Chondrocyte (in vitro differentiated cells): ENCODE measurements at places on chromosomes 11 and 22. TPM values are rescaled to one million over a fixed set of nuclear protein-coding genes. Genes with fewer than 3 reads are reported as not detected.
A peak's percentile ranks its signal among the peaks of the same experiment; 100 is the strongest.

DNA sequence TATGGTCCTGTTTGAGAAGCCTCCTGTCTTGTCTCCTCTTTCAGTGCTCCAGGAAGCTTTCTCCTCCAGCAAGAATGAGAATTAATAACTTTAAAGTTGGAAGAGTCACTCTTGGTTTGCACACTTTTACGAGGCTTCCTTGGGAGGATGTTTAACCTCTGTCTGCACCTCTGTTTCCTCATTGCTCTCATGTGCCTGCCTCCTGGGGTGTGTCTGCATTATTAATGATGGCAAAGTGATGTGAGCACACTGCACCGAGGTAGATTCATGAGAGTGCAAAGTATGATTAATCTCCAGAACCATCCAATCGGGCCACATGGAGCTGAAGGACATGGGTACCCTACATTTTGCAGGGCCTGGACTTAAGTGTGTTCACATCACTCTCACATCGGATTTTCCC is 73.5 kb upstream of the TENM4 start:
- DNase-seq, result no peak

CNGA4 gene
- total RNA-seq, result 0.17 to 0.22 TPM in 2 of 3 replicates, not detected in the other

- no peak for DNase-seq
These were observed 398.7 kb downstream of the BUD13 start for GRCh38 chr11:116374085-116374484.

DNA sequence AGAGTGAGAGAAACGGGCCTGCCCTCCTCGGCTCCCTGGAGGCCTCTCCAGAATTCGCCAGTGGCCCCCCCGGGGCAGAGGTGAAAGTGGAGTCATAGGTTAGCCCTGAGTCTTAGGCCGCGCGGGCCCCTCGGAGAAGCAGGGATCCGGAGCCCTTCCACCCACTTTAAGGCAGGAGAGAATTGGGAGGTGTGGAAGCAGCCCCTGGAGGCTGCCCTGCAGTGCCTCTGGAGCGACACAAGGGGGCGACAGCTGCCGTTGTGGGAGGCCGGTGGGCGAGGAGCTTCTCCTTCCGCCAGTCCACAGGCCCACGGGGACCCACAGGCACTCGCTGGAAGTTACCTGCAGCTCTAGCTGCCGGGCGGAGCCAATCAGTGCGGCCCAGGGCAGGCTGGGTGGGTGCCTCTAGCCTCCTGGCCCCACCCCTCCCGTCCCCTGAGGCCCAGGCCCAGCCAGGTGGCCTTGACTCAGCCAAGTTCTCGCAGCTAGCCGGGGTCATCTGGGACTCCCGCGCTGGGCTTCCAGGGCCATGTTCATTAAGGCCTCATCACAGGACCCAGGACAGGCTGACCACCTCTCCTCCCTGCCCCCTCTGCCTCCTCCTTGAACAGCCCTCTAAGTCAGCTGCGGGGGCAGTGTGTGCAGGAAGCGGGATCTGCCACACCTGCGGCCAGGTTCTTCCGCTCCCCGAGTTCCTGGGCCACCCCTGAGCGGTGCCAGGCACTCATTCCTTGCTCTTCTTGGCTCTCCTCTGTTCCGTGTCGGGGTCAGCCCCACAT is 5.0 kb downstream of the DGKZ start:
- DNase-seq, result peak; percentile 93

GRCh38 chr11:59898650-59899049 is 20.1 kb downstream of the OOSP3 start:
- DNase-seq, result no peak

IGLL1 gene
- not detected in 3 replicates for total RNA-seq

DNA sequence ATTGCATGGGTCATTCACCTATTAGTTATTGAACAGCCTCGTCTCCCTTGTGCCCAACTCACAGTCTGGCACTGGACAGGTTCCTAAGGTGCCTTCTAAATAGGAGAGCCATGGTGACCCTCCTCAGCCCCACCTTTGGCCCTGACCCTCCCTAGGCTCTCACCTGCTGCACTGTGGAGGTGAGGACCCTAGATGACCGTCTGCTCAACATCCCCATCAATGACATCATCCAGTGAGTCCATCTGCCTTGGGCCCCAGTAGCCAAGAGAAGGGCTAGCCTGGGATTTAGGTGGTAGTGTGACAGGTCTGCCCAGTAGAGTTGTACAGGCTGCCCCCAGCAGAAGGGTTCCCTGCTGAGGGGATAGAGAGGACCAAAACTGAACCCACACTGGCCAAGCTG is 13.6 kb downstream of the UCP2 start:
- no peak for DNase-seq

CABP7 gene
- total RNA-seq, result not detected in 3 replicates

GRCh38 chr22:47816121-47816862 is 1053.8 kb downstream of the TBC1D22A start:
- no peak for DNase-seq

DNA sequence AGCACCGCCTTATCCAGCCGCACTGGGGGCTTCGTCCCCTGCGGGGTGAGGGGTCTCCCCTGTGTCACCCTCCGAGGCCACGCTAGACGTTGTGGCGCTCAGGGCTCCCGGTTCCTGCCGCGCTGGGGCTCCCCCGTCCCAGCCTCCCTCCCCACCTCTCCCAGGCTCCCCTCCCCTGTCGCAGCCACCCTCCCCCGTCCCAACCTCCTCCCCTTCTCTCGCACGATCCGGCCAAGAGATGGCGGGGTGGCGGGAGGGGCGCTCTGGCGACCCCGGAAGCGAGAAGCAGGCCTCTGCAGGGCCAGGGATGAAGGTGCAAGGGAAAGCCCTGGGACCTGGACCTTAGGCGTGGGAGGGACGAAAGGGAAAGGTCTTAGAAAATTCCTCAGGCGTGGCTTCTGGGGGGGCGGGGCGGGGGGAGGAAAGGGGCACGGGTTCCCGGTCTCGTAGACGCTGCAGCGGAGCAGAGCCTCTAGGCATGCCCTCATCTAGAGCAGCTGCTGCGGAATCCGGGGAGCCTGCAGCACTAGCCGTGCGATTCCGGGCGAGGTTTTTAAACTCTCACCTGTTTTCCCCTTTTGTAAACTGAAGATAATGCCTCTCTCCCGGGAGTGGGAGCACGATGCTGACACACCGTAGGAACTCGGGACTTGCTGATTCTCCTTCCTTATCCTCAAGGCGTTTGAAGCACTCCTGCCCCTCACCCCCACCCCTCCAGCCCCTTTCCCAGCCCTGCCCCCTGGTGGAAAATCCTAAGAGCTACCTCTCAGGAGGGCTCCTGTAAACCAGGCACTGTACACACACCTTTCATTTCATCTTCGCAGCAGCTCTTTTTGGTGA is 14.4 kb downstream of the KCNJ5 start:
- DNase-seq, result no peak

DNA sequence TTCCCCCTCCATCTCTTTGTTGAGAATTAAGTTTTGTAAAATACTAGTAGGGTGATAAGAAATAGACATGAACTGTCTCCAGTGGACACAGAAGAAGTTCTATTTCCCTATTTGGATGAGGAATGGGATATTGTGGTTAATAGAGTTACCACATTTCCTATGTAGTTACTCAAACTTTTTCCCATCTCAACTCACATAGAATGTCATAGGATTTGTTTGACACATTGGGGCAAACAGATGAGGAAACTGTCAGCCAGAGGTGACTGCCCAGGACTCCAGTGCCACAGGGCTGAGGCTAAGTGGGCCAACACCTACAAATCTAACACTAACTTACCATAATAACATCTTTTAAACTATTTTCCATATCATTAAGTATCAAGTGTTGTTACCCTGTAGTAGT is 58.3 kb downstream of the CCDC83 start:
- no peak for DNase-seq

- no peak for DNase-seq
These were observed 396 bp downstream of the TEF start for GRCh38 chr22:41382098-41382578.

KCNC1 gene
- total RNA-seq, result 0.07 to 0.20 TPM in 2 of 3 replicates, not detected in the other

TNNT3 gene
- 0.51 to 1.3 TPM in 2 of 3 replicates, not detected in the other for total RNA-seq

OR10A3 gene
- not detected in 3 replicates for total RNA-seq

DNA sequence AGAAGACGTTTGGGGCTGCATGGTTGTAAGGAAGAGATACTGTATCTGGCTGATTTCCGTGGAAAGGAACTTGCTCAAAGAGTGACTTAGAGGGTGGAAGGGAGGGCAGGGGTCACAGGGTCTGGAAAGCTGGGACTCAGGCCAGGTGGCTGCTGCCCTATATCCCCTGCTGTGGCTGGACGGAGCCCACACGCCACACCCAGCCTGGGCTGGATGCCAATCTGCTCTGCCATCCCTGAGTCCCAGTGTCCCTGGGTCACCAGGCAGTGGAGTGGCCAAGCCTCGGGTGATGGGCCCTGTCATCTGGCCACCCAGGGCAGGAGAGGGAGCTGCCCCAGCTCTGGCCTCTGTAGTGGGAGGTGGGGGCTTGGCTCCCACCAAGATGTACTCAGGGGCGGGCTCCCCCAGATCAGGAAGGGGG is 26.5 kb upstream of the KRTAP5-7 start:
- peak; percentile 77 for DNase-seq

DNA sequence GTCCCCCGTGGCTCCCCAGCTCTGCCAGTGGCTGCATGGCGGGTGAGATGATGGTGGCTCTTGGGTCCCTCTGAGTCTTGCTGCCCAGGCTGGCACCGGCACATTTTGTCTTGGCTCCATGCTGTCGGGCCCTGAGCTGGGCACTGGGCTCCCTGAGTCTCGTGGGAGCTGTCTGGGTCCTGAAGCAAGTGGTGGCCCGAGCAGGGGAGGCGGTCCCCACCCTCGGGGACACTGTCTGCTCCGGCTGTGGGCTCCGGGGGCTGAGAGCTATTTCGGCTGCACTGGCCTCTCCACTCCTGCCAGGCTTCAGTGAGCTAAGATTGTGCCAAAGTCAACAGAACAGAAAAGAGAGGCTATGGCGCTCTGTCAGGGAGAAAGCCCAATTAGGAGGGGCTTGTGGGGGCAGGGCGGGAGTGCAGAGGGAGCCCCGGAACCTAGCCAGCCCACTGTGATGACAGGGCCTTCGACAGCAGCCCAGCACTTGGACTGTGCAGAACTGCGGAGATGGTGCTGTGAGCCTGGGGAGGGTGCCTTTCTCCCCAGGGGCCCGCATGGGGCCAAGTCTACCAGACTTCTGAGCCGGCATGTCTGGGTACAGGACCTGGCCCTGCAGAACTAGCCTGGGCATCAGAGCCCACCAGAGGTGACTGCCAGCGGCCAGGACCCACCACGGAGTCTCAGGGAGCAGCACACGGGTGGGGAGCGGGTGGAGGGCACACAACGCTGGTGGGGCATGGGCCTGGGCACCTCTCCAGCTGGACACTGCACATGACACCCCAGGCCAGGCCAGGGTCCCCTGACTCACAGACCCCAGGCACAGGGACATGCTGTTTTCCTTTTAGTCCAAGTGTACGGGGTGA is 38.0 kb downstream of the RTN4R start:
- DNase-seq, result no peak

RFPL2 gene
- 0.22 TPM in 1 of 3 replicates, not detected in the others for total RNA-seq

- no peak for DNase-seq
These were observed 269.6 kb downstream of the MN1 start for GRCh38 chr22:27531782-27532530.

DNA sequence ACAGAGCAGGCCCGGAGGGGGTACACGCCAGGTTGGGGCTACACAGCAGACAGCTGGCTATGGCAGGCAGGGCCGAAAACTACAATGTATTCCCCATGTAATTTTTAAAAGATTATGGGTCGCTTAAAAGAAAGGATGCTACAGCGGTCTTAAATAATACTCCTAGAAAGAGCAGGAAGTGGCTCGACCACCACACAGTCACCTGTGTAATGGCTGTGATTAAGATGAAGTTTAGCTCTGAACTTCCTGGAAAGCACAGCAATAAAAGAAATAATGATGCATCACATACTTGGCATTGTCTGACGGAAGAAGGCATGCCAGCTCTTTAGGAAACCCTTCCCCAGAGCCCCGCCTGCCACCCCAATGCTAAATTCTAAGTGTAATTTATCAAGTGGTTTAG is 32.6 kb downstream of the WNT11 start:
- DNase-seq, result no peak

B3GAT3 gene
- 35.3 to 40.1 TPM (median 37.7 TPM) in 3 replicates for total RNA-seq

CRYAB gene
- total RNA-seq, result 770 to 1,975 TPM (median 1,937 TPM) in 3 replicates

NFAM1 gene
- total RNA-seq, result not detected in 3 replicates

GRCh38 chr22:46040471-46041465 is 63.8 kb upstream of the WNT7B start:
- peak; percentile 67 for DNase-seq

GLB1L3 gene
- total RNA-seq, result not detected in 3 replicates

FAM227A gene
- 1.5 to 5.4 TPM (median 1.8 TPM) in 3 replicates for total RNA-seq

GRCh38 chr22:32684822-32685187 is 116.7 kb upstream of the TIMP3 start:
- DNase-seq, result no peak

DNA sequence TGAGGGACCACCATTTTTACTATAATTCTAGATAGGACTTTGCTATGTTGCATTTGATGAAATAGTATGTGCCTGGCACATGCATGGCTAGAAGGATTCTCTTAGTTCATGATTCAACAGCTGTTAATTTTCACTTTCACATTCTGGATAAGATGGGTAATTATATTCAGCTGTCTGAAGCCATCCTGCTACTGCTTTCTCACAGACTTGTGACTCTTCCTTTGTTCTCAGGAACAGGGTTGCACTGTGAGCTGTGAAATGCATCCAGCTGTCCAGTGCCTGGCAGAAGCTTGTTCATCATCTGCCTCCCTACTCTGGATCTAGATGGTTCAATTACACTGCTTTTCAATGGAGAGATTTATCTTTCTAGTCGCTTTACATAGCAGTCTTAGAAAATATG is 610.1 kb upstream of the ANO5 start:
- DNase-seq, result no peak

DNA sequence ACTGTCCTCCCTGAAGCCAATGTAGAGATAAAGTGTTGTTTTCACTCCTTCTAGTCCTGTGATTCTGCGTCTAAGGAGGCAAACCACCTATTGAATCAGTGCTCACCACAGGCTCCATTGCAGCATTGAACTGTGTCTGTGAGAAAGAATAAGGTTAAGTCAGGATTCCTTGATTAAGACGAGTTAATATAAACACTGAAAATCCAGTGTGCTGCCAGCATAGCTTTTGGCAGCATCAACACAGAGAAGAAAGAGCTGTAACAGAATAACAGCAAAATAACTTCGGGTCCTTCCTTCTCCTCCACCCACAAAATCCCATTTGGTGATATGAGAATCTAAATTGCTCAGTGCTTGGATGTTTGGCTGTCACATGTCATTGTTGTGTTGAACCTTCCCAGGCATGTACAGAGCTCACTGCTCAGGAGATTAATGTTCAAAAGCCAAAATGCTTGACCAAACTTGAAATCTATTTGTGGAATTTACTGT is 185.2 kb upstream of the DDI1 start:
- DNase-seq, result no peak

CBLIF gene
- not detected in 3 replicates for total RNA-seq

DNA sequence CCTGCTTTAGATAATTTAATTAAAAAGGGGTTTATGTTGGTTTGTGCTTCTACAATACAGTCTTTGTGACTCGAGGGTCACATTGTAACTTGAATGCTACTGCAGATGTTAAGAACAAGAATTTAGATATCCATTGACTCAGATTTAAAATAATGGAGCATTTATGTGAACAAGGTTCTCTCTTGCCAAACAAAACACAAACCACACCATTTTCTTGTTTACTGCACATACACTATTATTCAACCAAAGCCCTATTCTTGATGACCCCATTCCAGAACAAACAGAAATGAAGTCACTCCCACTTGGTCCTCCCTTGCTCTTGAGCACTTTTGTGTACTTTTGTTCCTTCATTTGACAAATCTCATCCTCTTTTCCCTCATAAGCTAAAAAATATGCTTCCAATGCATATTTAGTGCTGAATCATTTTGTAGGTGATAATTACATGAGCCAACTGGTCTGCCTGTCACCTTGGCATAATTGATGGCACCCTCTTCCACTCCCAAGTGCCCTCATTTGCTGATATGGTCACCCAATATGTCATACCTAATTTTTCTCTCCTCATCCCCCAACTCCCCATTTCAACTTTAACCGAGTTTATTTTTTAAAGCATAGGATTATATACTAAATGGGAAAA is 2.8 kb downstream of the C11orf71 start:
- DNase-seq, result no peak

OR10D3 gene
- total RNA-seq, result not detected in 3 replicates
